ENCODE measurements at places on chromosomes 3 and 15.
A peak's percentile ranks its signal among the peaks of the same experiment; 100 is the strongest.

DNA sequence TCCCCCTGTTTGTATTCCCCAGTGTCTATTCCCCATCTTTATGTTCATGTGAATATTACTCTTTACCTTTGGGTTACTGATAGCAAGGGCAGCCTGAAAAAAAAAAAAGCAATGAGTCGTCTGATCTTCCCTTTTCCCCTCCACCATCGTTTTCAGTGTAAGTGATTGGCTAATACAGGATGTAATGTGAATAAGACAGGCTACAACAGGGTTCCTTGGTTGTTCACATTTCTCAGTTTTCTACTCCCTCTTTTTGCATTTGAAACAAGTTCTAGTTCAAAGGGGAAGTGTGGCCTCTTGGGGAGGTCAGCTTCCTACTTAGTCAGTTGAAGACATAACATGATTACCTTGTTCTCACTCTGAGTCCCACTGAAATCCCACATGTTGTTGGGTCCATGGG lies 278.0 kb upstream of the TRIM42 start:
- no peak for DNase-seq

DNA sequence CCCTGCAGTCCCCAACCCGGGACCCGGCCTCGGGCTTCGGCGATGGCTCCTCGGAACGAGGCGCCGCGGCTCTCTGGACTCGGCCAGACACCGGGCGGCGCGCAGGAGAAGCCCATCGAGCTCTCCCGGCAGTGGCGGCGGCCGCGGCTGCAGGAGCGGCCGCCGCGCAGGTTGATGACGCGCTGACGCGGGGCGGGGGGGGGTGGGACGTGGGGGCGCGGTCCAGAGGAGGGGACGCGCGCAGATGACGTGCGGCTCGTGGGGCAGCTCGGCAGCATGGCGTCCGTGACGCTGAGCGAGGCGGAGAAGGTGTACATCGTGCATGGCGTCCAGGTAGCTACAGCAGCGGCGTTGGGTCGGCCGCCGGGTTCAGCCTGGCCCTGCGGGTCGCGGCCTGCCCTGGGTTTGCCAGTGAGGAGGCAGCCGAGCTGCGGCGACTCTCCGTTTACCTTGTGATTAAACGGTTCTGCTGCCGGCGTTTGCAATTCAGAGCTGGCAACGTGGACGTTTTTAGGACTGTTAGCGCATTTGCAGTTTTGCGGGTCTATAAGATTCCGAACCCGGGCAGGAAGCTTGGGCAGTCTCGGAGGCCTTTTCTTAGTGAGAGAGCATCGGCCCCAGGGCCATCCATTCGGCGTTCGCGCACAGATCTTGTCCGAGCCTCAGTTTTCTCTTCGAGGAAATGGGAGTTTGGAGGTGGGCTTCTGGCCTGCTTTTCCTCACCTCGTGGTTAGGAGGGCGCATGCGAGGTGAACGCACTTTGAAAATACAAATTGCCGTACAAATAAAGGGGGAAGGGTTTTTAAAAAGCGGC lies at the start of the genes EXOSC7 and ZDHHC3:
Gene EXOSC7 (plus strand): TSS at position 243 of the 814 bp plus-strand sequence. CDS start 34 bp downstream, at position 277.
Gene ZDHHC3 (minus strand): TSS at position 173 of the 814 bp plus-strand sequence. CDS start 16,738 bp downstream, outside the sequence.
- DNase-seq: peak; percentile 38

- no peak for DNase-seq
Measured at GRCh38 chr3:82038556-82038955, 277.1 kb upstream of the GBE1 start.

- no peak for DNase-seq
Measured at GRCh38 chr15:94360251-94360685, 128.9 kb downstream of the MCTP2 start.

DNA sequence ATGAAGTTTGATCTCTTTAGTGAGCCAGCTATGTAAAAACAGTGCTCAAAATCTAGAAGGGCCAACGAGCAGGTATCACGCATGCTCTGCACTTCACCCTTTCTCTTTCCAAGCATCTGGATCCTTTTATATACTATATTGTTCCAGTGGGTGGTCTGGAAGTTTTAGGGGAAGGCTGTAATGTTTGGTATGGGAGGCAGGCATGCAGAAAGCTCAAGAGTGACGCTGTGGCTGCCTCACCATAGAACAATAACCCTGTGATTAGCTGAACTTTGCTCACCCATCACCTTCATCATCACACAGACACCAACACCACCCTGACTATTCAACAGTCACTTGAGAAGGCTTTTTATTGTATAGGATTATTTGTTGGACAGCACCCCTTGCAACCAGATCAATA lies 81.6 kb downstream of the FBN1 start:
- DNase-seq: no peak

- no peak for DNase-seq
Measured at GRCh38 chr3:291646-292436, 95.3 kb downstream of the CHL1 start.

DNA sequence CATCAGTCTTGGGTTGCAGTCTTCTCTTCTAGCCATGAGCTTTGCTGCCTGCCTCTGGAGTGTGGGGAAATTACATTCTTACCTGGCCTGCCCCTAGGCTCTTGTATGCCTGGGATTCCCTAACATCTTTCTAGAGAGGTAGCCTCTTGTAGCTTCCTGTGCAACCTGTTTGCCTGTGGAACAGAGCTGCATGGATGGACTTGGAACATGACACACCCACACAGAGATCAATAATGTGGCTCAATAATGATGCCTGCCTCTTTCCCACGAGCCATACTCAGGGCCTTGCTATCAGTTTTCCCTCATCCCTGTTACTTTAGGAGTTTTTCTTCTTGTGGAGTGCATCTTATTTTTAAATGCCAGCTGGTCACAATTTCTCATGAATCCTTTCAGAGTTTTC lies 11.4 kb downstream of the CHCHD6 start:
- DNase-seq: no peak

GRCh38 chr15:73972984-73973682 lies 19.0 kb downstream of the STOML1 start:
- peak; percentile 62 for DNase-seq

GRCh38 chr15:100234158-100235029 lies 107.4 kb downstream of the ADAMTS17 start:
- no peak for DNase-seq

GRCh38 chr3:152443212-152444023 lies 174.7 kb downstream of the MBNL1 start:
- DNase-seq: no peak

- no peak for DNase-seq
Measured at GRCh38 chr15:38662033-38662802, 97.6 kb upstream of the RASGRP1 start.

DNA sequence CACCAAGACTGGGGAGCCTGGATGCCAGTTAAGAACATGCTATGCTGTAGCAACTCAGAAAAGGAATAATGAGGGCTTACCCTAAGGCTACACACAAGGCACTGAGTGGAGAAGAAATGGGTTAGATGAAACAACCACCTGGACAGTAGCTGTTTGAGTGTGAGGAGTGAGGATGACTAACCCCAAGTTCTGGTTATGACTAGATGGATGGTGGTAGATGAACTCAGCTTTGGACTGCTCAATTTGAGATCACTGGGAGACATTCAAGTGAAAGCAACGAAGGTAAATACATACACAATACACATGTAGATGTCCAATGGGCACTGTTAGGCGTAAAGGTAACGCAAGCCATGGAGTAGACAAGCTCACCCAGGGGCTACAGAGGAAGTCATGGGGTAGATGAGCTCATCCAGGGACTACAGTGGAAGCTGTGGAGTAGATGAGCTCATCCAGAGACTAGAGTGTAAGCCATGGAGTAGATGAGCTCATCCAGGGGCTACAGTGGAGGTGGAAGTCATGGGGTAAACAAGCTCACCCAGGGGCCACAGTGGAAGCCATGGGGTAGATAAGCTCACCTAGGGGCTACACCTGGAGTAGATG lies 98.3 kb downstream of the ANO10 start:
- no peak for DNase-seq

GRCh38 chr3:140342668-140343067 lies 335.2 kb upstream of the TRIM42 start:
- DNase-seq: no peak

- DNase-seq: no peak
Measured at GRCh38 chr15:65408324-65409035, 14.3 kb downstream of the IGDCC4 start.

DNA sequence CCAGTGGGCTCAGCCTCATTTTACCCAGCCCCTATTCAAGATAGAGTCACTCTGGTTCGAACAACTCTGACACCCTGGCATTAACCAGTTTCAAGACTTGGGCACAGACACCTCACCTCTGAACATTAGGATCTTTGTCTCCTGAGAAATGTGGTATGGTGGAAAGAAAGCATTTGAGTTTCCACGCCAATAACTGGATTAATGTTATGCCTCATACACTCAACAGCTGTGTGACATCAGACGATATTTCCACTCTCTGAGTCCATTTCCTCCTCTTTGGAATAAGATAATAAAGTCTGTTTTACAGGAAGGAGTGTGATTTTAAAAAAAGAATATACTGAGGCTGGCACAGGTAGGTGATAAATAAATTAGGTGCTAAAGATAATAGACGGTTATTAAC lies 121.3 kb upstream of the CHL1 start:
- no peak for DNase-seq

- DNase-seq: no peak
Measured at GRCh38 chr15:89888214-89888804, 5.5 kb downstream of the AP3S2 start.

DNA sequence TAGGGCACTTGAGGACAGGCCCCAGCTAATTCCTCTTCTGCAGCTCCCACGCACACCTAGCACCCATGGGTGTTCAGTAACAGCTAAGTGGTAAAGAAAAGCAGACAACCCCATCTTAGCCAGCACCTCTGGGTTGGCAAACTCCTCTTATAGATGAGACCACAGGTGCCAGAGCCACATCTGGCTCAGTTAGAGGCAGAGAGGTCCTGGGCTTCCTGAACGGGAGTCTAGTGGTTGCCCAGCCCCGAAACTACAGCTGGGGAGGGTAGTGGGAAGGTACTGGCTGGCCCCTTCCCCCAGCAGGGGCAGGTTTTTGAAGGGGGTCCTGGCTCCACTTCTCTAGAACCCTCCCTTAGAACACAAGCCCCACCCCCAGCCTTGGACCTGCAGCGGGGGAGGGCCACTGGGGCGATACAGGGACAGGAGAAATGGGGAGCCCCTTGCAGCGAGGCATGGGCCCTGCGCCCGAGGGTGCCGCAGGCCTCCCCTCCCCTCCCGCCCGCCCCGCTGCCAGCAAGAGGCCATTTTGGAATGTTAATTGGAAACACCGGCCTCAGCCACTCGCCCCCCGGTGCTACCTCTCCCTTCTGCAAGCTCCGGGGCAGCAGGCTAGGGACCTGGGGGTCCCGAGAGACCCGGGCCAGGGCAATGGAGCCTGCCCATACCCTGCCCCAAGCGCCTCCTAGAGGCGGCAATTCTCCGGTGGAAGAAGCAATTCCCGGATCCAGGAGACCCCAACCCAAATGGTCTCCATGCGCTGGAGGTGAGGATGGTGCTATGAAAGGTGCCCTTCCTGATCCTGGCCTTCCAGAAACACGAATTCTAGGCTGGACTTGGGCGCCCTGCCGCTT lies 1.5 kb downstream of the DUSP7 start:
- DNase-seq: no peak

GRCh38 chr3:14505001-14505802 lies 34.9 kb downstream of the GRIP2 start:
- no peak for DNase-seq

- DNase-seq: no peak
Measured at GRCh38 chr15:45392584-45392855, 14.2 kb upstream of the GATM start.

Data from GOT3 (cell line).